ENCODE measurements at places on chromosomes 2 and 18.

DNA sequence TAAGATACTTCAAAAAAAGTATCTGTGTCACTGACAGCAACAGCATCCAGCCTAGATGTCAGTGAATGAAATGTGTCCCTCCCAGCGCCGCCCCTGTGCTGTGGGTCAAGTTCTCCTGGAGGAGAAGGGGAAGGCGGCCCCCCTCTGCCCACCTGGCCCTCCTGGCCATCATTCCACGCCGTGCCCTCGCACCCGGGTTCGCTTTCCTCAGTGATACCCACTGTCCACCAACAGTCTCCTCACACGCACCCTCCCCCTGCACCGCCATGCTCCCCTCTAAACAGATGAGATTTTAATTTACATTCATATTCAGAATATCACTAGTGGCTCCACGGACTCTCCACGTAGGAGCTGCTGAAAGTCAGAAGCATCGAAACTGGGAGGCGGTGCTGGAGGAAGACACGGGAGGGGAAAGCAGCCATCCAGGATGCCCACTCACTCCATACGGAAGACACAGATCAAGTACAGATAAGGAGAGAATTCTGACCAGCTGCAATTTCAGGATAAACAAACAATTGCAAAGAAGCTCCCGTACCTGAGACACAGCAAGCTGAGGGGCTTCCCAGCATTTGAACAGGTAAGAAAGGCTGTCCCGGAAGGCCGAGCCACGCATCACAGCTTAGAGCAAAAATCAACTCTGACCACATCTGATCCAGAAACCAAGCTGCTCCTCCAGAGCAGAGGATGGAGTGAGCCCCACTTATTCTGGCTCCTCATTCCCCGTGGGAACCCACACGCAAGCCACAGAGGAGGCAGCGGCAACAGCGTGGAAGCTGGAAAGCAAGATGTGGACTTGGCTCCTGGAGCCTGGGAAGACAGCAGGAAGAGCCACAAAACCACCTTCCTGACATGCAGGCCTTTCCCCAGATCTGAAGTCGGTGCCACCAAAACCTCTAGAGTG lies 49.7 kb downstream of the PXDN start:
- DNase-seq: no peak

DNA sequence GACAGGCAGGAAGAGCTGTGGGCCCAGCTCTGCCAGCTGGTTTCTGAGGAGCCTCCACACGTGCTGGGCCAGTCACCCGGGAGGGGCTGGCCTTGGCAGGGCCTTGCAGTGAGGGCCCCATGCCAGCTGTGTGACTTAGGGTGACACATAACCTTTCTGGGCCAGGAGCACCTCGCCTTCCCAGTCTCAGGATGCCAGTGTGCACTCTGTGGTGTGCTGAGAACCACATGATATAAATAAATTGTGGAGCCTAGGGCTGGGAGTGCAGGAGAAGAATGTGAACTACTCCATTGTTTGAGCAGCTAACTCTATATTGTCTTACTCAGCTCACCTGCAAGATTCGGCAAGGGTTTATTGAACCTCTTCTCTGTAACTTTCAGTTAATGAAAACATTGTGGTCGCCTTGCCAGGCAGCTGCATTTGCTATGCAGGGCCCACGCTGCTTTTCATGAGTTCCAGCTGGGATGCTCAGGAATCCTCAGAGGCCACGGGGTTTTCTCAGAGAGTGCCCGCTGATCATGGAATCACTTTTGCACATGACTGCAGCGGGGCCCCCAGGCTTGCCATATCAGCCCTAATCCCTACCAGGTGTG lies 222.3 kb downstream of the SH3RF3 start:
- peak; percentile 44 for DNase-seq

GRCh38 chr2:157893611-157894010 lies 17.5 kb upstream of the ACVR1 start:
- no peak for DNase-seq

- no peak for DNase-seq
Measured at GRCh38 chr2:144826105-144826504, 306.2 kb upstream of the ZEB2 start.

DNA sequence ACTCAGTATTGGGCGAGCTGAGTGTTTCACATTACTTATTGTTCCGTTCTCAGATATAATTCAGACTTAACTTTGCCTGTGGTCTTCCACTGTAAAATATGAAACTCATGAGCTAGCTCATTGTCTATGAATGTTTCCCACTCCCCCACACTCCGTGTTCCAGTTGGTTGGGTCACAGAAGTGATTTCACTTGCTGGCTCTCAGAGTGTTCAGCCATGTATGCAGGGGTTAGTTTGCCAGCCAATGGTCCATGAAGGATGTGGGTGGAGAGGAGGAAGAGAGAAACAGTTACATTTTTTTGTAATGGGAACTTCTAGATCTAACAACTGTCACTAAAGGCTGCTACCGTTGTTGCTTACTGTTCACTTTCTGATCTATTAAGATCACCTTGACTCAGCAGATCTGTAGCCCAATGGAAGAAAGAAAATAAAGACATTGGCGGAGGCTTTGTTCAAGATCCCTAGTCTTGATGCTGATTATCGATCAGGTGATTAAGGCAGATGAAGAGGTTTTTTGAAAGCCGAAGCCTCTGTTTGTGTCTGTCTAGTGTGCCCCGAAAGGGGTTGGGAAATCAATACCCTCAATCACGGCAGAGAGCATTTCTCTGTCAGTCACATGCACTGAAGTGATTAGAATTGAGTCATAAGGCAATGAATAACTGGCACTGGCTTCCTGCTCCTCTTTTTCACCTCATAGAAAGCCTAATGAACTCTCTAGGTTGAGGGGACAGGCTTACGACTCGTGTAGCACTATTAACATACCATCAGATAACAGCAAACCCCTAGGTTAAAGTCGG lies 279.7 kb upstream of the FIGN start:
- DNase-seq: peak; percentile 88

GRCh38 chr2:176967911-176968450 lies 244.6 kb upstream of the HNRNPA3 start:
- no peak for DNase-seq

GRCh38 chr18:43405097-43405496 lies 127.8 kb upstream of the SYT4 start:
- no peak for DNase-seq

- DNase-seq: no peak
Measured at GRCh38 chr18:47882641-47883040, 47.8 kb downstream of the SMAD2 start.

DNA sequence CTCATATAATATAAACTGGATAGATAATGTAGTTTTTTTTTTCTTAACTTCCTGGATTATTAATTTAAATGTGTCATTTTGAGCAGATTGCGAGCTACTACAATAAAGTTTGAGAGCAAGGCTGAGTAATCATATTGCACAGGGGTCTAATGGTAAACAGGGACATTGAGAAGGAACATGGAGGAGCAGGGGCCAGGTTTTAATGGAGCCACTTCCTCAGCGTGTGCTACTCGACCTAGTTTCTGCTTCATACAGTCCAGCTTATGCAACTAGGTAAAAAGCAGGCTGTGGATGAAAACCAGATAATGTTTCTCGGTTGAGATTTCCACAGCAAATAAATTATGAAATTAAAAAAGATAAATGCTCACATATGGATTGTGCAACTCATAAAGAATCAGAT lies 1915.7 kb upstream of the CELF4 start:
- no peak for DNase-seq

- no peak for DNase-seq
Measured at GRCh38 chr2:174282441-174282840, 34.1 kb upstream of the OLA1 start.

DNA sequence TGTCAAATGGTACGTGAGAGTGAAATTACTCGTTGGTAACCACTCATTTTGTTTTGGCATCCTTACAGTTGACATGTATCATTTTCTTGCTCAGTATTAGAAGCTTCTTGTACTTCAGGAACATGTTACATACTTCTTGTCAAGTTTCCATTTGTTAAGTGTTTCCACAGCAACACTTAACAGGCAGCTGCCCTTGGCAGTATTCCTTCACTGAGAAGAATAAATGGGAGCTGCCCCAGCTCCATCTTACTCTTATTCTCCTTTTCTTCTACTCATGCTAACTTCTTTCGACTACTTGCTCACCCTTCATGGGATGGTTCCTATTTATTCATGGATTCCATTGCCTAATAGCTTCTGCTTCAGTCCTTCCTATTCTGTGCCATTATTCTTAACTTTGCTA lies 60.1 kb upstream of the TUBA3E start:
- no peak for DNase-seq

DNA sequence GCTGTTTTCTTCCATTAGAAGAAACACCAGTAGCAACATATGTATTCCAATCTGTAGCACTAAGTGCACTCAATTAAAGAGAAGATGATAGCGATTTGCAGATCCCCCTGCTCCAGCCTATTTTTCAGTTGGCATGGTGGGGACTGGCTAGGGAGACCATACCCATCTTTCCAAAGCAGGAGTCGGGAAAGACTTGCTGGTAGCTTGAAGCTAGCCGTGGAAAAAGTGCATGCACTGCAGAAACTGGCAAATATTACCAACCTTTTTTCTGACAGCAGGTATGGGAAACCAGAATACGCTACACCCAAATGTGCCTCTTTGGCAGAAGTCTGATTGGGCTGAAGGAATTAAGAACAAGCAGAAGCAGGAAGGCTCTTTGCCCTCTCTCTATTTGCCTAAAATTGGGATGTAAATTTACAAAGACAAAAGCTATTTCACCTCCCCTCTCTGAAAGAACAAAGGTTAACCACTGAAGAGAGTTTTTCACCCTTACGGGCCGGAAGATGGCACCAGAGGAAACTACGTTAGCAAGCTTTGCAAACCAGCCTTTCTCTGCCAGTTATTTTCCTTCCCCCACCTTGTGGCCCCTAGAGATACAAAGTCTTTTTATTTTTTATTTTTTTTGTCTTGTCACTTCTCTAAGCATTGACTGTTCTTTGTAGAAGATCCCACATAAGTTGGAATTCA lies 273.1 kb downstream of the DLGAP1 start:
- DNase-seq: peak; percentile 11

DNA sequence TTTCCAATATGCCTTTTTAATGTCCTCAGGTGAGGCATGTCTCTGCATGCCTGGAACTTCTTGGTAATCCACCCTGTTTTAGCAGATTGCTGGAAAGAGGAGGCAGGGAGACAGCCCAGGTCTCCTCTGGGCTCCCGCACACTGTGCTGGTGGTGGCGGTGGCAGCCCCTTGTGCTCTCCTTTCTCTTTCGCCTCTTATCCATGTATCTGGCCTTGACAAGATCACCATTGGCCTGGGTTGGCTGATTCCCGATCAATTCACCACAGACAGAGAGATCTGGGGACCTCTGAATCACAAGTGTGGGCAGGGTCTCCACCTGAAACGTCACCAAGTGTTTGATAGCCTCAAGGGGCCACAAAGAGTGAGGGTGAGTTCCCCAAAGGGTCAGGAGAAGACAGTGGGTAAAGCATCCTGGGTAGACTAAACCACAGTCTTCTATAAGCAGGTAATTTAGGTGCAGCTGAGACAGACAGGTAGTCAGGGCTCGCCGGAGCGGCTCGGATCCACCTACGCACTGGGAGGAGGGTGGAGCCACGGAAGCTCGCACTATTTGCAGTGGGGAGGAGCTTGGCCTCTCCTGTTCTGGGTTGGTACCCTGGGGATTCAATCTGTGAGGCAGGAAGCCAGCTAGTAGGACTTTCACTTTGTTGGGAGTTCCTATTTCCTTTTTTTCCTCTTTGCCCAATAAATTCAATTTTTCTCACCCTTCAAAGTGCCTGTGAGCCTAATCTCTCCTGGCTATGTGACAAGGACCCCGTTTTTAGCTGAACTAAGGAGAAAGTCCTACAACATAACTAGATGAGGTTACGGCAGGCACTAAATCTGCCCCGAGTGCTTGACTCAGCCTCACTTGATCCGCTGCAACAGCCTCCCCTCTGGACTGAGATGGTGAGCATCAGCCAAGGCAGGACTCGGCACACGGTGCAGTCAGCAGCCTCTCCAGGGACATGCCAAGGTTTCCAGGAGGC lies 57.6 kb downstream of the SLC4A3 start:
- no peak for DNase-seq

DNA sequence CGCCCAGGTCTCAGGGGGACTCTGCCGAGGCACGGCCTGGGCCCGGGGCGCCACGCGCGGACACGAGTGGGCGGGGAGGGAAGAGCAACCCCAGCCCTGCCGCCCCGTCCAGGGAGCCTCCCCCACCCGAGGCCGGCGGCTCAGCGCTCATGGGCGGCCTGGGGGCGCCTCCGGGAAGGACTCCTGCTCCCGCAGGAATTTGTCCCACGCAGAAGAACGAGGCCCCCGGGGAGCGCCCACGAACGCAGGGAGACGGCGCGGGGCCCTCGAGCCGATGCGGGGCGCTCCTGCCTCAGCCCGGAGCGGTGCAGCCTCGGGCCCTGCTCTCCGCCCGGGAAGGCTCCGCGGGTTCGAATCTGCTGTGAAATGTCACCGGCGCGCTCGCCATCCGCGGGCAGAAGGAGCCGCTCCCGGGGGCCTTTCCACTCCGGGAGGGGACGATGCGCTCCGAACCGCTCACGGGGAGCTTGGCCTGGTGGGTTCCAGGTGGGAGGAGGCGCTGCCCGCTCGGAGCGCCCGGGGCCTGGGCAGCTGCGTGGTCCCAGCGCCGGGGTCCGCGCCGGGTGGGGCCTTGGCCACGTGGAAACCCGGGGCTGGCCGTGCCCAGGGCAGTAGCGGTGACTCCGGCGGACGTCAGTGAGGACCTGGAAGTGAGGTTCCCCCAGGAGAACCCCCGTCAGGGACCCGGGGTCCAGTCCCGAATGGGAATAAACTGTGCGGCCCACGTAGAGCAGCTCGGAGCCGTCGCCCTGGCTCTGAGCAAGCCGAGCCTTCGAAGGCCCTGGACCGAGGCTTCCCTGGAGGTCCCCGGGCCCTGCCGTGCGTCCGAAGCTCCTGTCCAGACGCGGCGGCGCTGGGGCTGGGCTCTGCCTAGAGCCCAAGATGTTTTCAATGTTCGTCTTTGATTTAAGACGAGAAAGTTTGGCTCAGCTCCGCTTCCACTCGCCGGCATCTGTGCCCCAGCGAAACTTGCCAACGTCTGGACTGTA lies 41.4 kb upstream of the CTDP1 start:
- DNase-seq: no peak

- DNase-seq: no peak
Measured at GRCh38 chr18:12885500-12885899, 1.5 kb upstream of the PTPN2 start.

- no peak for DNase-seq
Measured at GRCh38 chr18:50548160-50548559, 11.7 kb upstream of the MAPK4 start.

DNA sequence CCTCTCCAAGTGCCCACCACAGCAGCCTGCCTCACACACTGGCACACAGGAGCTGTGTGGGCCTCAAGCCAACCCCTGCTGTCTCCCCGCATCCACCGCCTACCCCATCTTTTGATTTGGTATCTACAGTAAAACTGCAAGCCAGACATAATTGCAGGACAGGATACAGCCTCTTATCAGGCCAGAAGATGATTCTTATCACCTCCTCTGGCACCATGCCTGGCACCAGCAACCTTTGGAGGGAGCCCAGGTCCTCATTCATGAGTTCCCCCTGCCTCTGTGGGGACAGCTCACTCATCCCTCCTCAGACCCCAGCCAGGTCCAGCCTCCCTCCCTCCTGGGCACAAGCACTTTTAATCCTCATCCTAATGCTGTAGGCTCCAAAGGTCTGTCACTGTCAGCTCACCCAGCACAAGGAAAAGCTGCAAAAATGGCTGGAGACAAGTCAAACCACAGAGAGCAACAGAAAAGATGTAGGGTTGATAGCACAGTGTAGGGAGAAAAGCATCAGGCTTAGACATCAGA lies 9.7 kb downstream of the RAB11FIP5 start:
- no peak for DNase-seq

GRCh38 chr18:69538849-69539248 lies 138.2 kb downstream of the DOK6 start:
- peak; percentile 9 for DNase-seq

Measured in eye (tissue), 1 donor.